ENCODE measurements at places on chromosomes 2 and 18.

- DNase-seq = no peak
Observed at GRCh38 chr18:39527465-39527864, 1961.9 kb upstream of the CELF4 start.

DNA sequence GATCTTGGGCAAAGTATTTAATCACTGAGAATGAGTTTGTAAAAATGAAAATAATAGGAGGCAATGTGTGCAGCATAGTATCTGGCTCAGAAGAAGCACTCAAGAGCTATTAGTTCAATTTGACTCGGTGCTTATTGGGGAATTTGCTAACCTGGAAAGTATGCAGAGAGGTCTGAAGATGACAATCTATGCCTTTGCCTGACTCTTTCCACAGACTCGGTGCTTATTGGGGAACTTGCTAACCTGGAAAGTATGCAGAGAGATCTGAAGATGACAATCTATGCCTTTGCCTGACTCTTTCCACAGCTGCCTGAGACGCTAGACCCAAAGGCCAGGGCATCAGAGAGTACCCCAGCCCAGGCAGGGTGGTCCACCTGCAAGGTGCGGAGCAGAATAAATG is 12.2 kb upstream of the SH3BP4 start:
- DNase-seq = no peak

DNA sequence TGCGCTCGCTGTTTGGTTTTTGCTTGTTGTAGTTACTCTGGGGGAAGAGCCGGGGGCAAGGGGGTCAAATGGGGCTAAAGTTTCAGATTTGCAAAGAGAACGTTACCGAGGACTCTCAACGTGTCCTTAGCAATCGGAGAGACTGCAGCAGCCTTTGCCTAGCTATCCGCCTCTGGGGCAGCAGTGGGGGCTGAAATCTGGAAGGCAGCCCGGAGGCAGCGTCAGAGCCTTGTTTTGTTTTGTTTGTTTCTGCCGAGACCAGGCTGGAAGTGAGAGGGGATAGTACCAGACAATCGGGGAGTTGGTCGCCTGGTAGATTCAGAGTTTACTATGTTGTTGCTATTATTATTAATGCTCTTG is 1.2 kb downstream of the CDH20 start:
- DNase-seq = no peak

GRCh38 chr18:23504720-23505119 is 1.4 kb downstream of the RMC1 start:
- DNase-seq = no peak

- DNase-seq = no peak
Observed at GRCh38 chr2:44838116-44838790, 103.2 kb upstream of the SIX3 start.

DNA sequence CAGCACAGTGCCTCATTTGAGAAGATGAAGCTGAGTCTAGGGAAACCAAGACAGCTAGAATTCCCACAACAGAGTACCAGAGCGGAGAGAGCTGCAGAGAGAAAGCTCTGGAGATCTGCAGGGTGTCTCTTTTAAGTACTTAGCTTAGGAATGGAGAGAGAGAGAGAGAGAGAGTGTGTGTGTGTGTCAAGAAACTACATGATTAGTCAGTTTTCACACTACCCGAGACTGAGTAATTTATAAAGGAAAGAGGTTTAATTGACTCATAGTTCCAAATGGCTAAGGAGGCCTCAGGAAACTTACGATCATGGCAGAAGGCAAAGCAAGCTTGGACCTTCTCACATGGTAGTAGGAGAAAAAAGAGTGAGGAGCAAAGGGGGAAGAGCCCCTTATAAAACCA is 64.0 kb downstream of the HIBCH start:
- no peak for DNase-seq

DNA sequence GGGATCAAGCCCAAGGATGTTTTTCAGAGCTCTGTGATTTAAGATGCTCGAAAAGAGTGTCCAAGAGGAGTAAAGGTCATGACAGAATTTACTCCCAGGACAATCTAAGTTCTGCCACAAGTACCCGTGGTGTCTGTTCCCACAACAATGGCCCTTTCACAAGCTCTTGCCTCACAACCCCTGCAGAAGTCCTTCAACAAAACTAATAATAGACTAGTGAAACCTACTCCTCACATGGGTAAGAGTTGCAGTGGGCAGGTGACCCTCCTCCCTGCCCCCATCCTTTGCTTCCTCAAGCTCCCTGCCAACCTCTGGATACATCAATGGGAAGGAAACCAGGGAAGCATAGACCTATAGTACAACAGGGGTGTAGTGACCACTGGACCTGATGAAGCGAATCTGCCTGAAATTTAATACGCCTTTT is 34.9 kb downstream of the PTCD3 start:
- DNase-seq = peak; percentile 34

DNA sequence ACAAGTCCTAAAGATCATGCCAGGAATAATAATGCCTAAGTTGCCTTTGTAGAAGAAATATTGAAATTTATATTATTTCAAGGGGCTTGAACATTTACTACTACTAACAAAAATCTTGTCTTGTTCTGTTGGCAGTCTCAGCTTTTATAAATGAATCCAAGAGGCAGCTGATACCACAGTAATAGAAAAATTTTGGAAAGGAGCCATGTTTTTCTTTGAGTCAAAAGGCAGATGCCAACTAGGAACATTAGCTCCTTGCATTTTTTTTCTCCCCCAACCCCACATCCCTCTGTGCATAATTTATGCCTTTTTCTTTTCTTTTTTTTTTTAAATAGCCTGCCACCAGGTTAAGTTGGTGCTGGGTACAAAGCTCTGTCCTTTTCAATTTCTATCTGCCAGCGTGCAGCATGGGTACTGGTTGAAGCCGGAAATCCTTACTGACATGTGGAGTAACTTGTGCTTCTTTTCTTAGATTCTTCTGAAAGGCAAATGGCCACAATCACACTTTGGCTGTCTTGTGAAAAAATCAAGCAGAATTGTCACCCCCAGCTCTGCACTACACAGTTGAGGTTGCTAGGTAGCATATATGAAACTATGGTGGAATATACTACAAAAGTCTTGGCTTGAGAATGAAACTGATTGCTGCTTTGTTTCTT is 98.8 kb downstream of the RHBDD1 start:
- DNase-seq = no peak

- DNase-seq = no peak
Observed at GRCh38 chr2:176101216-176101830, 1.7 kb downstream of the HOXD12 start.

GRCh38 chr2:4844881-4845280 is 847.3 kb upstream of the SOX11 start:
- no peak for DNase-seq

DNA sequence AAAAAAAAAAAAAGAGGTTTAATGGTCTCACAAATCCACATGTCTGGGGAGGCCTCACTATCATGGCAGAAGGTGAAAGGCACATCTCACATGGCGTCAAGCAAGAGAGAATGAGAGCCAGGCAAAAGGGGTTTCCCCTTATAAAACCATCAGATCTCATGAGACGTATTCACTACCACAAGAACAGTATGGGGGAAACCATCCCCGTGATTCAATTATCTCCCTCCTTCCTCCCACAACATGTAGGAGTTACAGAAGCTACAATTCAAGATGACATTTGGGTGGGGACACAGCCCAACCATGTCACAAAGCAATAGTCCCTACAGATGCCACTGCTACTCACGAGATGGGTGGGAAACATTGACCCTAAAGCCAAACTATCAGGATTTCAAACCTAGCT is 392.7 kb upstream of the ID2 start:
- DNase-seq = no peak

DNA sequence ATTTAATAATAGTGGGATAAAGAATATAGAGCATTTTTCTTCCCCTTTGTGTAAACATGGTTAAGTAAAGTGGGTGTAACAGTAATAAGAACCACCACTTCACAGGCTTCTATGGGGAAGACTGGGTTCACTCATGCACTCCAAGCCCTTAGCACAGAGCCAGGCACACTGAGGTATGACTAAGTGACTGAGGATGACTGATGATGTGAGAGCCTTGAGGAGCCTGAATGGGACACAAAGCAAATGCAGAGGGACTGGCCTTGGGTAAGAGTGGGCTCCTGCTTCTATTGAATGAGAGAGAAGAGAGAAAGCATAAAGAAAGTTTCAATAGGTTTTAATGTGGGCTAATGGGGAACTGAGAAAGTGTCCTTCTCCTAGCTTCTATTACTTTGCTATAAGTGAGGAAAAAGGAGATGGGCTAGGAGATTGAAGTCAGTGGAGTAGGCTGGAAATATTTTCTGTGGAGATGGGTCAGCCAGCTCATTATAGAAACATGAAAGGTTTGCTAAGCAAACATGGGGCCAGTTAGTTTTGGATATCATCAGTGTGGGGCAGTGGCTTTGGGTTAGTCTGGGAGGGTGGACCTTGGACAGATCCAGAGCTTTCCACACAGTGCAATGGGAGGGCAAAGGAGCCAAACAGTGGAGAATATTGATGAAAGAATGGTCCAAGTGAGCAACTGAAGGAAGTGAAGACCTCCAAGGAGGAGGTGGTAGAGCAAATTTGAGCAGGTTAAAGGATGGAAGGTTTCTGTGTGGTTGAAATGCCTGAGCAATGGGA is 20.6 kb downstream of the IL1F10 start:
- no peak for DNase-seq

- no peak for DNase-seq
Observed at GRCh38 chr2:39515273-39515896, 78.3 kb upstream of the MAP4K3 start.

DNA sequence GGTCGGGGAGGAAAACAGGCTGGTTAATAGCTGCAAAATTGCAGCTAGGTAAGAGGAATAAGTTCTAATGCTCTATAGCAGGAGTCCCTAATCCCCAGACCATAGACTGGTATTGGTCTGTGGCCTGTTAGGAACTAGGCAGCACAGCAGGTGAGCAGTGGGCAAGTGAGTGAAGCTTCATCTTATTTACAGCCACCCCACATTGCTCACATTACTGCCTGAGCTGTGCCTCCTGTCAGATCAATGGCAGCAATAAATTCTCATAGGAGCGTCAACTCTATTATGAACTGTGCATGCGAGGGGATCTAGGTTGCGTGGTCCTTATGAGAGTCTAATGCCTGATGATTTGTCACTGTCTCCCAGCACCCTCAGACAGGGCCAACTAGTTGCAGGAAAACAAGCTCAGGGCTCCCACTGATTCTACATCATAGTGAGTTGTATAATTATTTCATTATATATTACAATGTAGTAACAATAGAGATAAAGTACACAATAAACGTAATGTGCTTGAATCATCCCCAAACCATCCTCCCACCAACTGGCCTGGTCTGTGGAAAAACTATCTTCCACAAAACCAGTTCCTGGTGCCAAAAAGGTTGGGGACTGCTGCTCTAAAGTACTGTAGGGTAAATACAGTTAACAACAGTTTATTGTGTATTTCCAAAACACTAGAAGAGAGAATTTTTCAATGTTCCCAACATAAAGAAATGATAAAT is 91.7 kb upstream of the TFCP2L1 start:
- DNase-seq = no peak

DNA sequence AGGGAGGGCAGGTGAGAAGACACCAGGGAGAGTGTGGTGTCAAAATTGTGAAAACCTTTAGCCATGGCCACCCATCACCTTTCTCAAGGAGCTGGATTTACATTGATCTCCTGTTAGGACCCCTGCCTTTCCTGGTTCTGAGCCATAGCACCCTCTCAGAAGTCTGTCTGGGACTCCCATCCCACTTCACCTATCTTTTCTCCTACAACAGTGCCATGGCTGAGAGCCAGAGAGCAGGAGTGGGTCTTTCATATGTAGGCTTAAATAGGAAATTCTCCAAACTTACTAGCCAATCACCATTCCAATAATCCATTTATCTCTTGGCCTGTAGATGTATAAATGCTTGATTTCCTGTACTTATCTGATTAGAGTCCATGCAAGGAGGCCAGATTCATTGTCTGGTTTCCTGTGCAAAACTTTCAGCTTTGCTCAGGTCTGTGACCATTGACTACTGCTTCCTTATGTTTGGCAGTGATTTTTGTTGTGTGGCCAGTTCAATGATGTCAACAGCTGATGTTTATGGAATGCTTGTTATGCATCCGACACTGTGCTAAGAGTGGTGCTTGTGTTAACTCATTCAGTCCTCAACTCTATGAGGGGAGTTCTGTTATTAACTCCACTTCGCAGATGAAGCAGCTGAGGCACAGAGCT is 57.6 kb upstream of the IGFBP5 start:
- DNase-seq = no peak

DNA sequence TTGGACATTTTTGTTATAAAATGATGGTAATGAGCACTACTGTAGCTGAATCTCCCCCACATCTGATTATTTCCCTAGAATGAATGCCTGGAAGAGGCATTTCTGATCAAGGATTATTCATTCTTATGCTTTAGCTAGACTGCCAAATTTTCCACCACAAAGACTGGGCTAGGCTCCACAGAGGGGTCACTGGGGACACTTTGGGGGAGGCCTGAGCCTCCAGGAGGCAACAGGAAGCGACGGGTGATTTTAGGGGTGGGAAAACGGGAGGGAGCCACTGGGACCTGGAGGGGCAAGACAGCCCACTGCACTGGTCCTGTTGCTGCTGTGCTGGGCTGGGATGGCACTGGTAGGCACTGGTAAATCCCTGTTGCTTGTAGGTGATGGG is 2.4 kb upstream of the ASB1 start:
- DNase-seq = no peak

DNA sequence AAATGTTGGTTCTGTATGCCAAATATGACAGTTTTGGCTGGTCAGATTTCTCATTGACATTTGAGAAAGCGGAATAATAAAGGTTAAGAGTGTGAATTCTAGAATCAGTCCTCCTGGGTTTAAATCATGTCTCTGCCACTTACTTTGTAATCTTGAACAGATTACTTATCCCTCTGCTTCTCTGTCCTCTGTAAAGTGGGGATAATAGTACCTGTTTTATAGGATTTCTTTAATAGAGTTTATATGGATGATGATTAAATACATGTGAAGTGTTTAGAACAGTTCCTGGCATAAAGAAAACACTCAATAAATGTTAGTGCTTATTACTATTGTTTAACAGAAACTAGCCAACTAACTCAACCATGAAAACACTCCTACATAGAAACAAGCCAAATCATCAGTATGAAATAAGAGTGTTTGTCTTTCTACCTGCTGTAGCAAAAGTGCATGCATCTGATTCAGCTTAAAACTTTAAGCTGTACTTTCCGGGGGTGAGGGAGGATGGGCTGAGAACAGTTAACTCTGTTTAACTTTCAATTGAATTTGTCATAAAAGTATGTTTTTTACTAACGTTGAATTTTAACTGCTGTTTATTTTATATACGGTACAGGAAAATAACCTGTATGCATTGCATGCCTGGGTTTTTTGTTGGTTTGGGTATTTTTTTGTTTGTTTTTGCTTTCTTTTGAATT is 6.8 kb downstream of the HTR2B start:
- no peak for DNase-seq

DNA sequence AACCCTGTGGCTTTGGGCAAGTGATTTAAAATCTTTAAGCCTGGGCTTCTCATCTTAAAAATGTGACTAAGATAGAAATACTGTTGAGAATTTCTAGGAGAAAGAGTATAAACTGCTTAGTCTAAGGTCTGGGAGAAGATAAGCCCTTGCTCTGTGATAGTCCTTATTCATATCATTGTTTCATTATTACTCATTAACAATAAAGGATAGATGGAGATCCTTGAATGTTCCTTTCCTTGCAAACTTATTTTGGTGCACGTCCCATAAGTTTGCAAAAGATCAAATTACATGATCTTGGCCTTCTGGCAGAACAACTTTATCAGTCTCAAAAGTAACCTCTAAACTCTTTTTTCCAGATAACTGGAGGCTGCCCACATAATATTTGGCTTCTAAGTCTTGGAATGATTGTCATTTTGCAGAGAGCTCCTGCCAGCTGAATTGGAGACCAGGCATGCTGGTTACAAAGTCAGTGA is 138.3 kb downstream of the FAM124B start:
- DNase-seq = no peak
